B cell (primary cell): ENCODE measurements at places on chromosomes 12 and 14. TPM values are rescaled to one million over a fixed set of nuclear protein-coding genes. Genes with fewer than 3 reads are reported as not detected.

KLHL42 gene
- 20.5 and 21.9 TPM in 2 replicates for total RNA-seq

KITLG gene
- not detected in 2 replicates for total RNA-seq

SCNN1A gene
- total RNA-seq: 0.20 TPM in 1 of 2 replicates, not detected in the other

POTEG gene
- not detected in 2 replicates for total RNA-seq

LIN7A gene
- total RNA-seq: not detected in 2 replicates

KLRC4 gene
- total RNA-seq: not detected in 2 replicates

SOX5 gene
- 17.2 and 24.8 TPM in 2 replicates for total RNA-seq

PKP2 gene
- total RNA-seq: not detected in 2 replicates

- H3K4me1 ChIP-seq: no peaks in the 10 kb centered on the region
- H3K27me3 ChIP-seq: no peaks in the 10 kb centered on the region
Measured at GRCh38 chr14:32596390-32596789, 267.3 kb downstream of the AKAP6 start.

GRCh38 chr12:116483959-116484750, 75.0 kb upstream of the MAP1LC3B2 start:
- no peaks in the 10 kb centered on the region for H3K4me1 ChIP-seq
- no peak overlapping the region for H3K4me3 ChIP-seq
- H3K27ac ChIP-seq: no peak overlapping the region
- no peak for DNase-seq
- H3K27me3 ChIP-seq: no peaks in the 10 kb centered on the region

DNA sequence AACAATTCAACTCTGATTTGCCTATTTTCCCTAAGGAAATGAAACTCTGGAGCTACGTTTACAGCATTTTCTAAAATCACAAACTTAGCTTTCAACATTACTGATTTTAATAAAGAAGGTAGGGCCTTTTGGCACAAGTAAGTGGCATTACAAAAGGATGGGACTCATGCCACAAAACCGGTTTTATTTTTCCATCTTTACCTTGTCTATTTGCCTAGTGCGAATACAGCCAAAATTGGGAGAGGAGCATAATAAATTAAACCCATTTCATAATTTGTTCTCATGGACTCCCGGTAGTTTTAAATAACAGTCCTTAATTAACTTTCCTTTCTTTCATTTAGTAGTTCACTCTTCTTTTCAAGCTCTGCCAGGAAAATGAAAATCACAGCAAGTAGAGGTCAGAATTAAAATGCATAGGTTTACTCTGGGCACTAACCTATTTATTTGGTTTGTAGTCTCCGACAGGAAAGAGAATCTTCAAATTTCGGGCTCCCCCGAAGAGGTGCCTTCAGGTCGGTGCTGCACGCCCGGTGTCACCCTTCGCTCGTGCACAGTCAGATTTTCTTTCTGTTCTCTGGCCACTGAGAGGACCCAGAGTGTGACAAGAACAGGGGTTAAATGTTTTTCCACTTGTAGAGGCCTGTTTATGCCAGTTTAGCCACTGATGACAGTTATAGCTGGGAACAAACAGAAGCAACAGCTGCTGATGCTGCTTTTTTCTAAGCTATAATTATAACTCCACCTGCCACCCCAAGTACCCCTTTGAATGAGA, at the start of gene BEST3:
Gene BEST3, minus strand, starts transcription at position 535 of the 772 bp plus-strand sequence. CDS start 1,505 bp downstream, outside the sequence.
- no peak for DNase-seq
- no peaks in the 10 kb centered on the region for H3K27me3 ChIP-seq
- H3K36me3 ChIP-seq: no peaks in the 10 kb centered on the region
- no peak within 1 kb of the TSS for H3K27ac ChIP-seq

DNA sequence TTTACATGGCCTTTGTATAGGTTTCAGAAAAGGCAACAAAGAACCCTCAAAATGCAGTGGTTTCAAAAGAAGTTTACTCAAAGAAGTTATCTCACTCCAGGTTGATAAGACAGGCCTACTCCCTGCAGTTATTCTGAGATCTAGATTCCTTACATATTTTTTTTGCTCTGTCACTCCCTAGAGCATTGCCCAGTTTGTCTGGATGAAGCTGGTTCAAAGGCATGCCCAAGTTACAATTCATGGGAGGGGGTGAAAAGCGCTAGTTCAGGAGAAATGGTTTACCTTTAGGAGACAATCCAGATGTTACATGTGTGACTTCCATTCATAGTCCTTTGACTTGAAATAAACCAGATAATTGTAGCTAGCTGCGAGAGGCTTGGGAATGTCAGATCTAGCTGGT, 115.0 kb downstream of the TPH2 start:
- no peak overlapping the region for H3K4me3 ChIP-seq
- DNase-seq: no peak
- H3K27ac ChIP-seq: no peak overlapping the region
- no peaks in the 10 kb centered on the region for H3K27me3 ChIP-seq

GRCh38 chr14:94581127-94581999, at the start of gene SERPINA5:
SERPINA5 (plus strand) TSS chr14:94581426; CDS start chr14:94587363, 5,937 bp downstream.
- no peaks in the 10 kb centered on the region for H3K27me3 ChIP-seq
- H3K36me3 ChIP-seq: no peaks in the 10 kb centered on the region
- no peak for DNase-seq
- H3K4me3 ChIP-seq: no peak within 1 kb of the TSS
- H3K27ac ChIP-seq: no peak within 1 kb of the TSS
- no peaks in the 10 kb centered on the region for H3K4me1 ChIP-seq

- peaks cover 9% of the 10 kb centered on the region for H3K27me3 ChIP-seq
- H3K27ac ChIP-seq: no peak overlapping the region
- no peaks in the 10 kb centered on the region for H3K36me3 ChIP-seq
- no peak overlapping the region for H3K4me3 ChIP-seq
Measured at GRCh38 chr12:5201554-5202218, 158.0 kb downstream of the KCNA5 start.

DNA sequence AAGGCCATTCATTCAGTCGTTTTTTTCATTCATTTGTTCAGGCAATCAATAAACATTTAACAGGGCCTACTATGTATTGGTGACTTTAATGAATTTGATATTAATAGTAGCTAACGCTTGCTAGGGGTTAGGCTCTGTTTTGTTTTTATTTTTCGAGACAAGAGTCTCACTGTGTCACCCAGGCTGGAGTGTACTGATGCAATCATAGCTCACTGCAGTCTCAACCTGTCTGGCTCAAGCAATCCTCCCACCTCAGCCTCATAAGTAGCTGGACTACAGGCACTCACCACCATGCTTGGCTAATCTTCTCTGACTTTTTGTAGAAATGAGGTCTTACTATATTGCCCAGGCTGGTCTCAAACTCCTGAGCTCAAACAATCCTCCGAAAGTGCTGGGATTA, 25.6 kb upstream of the MED13L start:
- H3K27ac ChIP-seq: no peak overlapping the region
- H3K4me3 ChIP-seq: no peak overlapping the region
- H3K4me1 ChIP-seq: peaks cover 5% of the 10 kb centered on the region
- DNase-seq: no peak

DNA sequence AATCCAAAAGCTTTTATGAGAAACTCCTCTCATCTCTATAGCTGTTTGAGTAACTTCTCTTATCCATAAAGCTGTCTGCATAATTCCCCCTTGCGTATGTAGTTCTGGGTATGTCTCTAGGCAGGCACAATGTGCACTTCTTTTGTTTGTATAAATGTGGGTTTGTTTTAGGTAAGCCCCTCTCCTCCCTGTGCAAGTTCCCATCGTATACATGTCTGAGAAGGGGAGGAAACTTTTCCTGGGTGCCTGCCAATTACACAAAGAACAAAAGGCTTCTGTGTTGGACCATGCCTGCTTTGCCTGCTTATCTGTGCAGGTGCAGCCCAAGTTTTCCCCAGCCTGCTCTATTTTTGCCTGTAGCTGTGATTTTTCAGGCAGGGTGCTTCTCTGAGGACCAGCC, 96.7 kb downstream of the CCER1 start:
- no peaks in the 10 kb centered on the region for H3K4me1 ChIP-seq
- no peak overlapping the region for H3K4me3 ChIP-seq
- no peaks in the 10 kb centered on the region for H3K36me3 ChIP-seq
- H3K27me3 ChIP-seq: no peaks in the 10 kb centered on the region
- no peak overlapping the region for H3K27ac ChIP-seq

DNA sequence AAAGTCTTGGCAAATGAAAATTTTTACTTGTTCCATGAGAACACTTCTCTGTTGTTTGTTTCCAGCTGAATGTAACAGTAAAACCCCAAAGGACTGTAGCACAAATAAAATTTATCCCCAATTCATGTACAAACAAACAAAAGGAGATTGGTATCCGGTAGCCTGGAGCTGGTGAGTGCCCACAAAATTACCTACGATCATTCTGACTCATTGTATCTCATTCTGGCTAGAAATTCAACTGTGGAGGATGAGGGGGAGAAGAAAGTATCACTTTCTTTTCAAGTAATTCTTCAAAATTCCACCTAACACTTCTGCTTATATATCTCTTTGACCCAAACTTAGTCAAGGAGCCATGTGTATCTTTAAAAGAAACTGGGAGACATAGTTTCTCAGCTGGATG, 268.5 kb downstream of the ALG10B start:
- H3K36me3 ChIP-seq: no peaks in the 10 kb centered on the region
- H3K4me3 ChIP-seq: no peak overlapping the region

- H3K27ac ChIP-seq: no peak overlapping the region
- no peak overlapping the region for H3K4me3 ChIP-seq
Measured at GRCh38 chr12:97960741-97961608, 498.4 kb downstream of the RMST start.

GRCh38 chr12:132077322-132078100, 66.6 kb downstream of the DDX51 start:
- peaks cover 4% of the 10 kb centered on the region for H3K36me3 ChIP-seq
- H3K4me3 ChIP-seq: no peak overlapping the region
- no peak for DNase-seq
- no peak overlapping the region for H3K27ac ChIP-seq
- H3K27me3 ChIP-seq: no peaks in the 10 kb centered on the region
- peaks cover 13% of the 10 kb centered on the region for H3K4me1 ChIP-seq

DNA sequence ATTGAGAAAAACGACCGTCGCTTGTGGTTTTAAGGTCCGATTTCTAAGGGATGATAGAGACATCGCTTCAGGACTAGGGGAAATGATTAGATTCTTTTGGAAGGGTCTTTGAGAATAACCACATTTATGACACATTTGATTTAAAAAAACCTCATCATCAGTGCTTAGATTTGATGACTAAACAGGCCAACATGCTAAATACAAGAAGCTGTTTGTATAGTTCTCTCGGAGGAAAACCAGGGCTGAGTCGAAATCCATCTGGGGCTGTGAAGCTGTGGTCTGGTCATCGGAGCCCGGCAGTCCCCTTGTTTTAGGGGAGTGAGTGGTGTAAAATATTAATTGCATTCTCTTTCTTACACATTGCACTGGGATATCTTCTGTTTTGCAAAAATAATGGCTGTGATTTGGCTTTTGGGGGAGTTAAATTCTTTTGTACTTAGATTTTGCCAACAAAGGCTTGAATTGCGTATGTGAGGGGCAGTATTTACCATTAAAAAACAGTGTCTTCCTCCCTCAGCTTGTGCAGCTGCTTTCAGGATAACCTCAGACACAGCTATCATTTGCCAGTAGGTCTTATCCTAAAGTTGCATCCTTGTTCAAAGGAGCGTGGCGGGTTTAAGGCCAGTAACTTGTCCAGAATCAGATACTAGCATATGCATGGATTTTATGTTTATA, 550 bp downstream of the GNG2 start:
- peak overlapping the region; percentile 77 for H3K4me3 ChIP-seq
- H3K27me3 ChIP-seq: no peaks in the 10 kb centered on the region
- DNase-seq: no peak
- peaks cover 40% of the 10 kb centered on the region for H3K4me1 ChIP-seq
- peak overlapping the region; percentile 84 for H3K27ac ChIP-seq
- H3K36me3 ChIP-seq: no peaks in the 10 kb centered on the region

DNA sequence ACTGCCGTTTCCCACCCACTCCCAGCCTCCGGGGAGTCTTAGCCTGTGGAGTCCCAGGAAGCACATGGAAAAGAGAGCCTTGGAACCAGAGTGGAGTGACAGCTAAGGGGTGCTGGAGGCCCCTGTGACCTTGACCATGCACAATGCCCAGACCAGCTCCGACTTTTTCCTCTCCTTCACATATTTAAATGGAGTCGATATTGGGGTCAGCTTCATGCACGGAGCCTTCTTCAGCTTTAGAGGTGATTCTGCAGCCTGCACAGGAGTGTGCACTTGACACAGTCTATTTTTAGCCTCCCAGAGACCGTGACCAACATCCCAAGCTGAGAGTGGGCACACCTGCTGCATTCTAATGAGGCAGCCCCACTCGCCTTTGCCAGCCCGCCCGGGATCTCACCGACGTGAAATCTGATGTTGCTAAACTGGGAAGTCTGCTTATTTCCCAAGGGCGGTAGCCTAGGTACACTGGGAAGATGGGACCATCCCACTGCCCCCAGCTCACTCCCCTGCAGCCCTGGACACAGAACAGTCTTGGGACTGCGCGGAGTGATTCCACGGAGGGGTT, 47.5 kb downstream of the PRMT8 start:
- H3K27me3 ChIP-seq: no peaks in the 10 kb centered on the region
- no peaks in the 10 kb centered on the region for H3K36me3 ChIP-seq
- no peaks in the 10 kb centered on the region for H3K4me1 ChIP-seq
- no peak for DNase-seq

DNA sequence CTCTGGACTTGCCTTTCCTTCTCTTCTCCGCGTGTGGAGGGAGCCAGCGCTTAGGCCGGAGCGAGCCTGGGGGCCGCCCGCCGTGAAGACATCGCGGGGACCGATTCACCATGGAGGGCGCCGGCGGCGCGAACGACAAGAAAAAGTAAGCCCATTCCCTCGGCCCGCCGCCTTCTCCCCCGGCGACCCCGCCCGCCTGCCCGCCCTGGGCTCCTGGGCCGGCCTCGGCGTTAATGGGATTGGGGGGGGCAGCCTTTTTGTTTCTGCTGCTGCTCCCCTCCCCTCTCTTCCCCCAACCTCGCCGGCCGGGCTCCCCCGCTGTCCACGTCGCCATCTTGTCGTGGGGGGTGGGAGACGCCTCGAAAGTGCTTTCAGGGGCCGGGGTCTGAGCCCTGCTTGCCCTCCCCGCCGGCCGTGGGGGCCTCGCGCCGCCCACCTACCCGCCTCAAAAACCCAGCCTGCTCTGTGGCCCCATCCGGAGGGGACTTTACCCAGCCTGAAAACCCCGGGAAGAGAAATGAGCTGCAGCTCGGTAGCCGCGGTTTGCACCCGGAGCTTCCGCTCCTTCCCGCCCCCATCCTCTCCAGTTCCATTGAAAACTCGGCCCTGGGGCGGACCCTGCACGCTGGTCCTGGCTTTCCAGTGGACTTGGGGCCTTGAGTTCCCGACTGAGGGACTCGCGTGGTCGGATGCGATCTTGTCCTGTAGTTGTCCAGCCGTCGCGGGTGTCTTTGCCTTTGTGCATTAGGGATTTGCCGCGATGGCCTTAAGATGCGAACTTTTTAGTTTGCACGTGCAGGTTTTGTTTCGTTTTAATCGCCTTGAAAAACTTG, 598 bp downstream of the HIF1A start:
- H3K36me3 ChIP-seq: no peaks in the 10 kb centered on the region
- H3K27me3 ChIP-seq: no peaks in the 10 kb centered on the region
- peak overlapping the region; percentile 94 for H3K27ac ChIP-seq
- peak; percentile 61 for DNase-seq

DNA sequence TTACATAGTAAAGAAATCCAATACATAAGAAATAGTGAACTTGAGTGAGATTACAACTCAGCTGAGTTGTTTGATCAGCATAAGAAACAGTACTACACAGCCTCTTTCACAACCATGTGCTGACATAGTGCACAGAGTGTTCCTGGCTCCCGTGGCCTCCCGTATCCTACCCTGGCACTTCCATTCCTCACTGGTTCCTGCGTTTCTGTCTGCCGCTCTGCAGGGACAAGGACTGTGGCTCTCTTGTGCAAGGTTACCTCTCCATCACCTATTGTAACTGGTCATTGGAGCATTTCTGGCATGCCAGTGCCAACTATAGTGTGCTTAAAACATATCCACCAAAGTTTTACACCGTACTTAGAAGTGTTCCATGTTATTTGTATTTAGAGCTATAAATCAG, 46.3 kb upstream of the PCED1B start:
- DNase-seq: peak; percentile 13
- H3K27ac ChIP-seq: no peak overlapping the region
- H3K27me3 ChIP-seq: no peaks in the 10 kb centered on the region
- H3K4me1 ChIP-seq: peaks cover 3% of the 10 kb centered on the region

- H3K27me3 ChIP-seq: no peaks in the 10 kb centered on the region
- DNase-seq: no peak
- no peaks in the 10 kb centered on the region for H3K36me3 ChIP-seq
- H3K4me1 ChIP-seq: no peaks in the 10 kb centered on the region
Measured at GRCh38 chr12:83265808-83266207, 579.1 kb downstream of the TMTC2 start.
